ENCODE measurements at places on chromosomes 2 and 18.
A peak's percentile ranks its signal among the peaks of the same experiment; 100 is the strongest.

- peak; percentile 22 for DNase-seq
These were observed 9.6 kb downstream of the SERPINB8 start for GRCh38 chr18:63979409-63979920.

DNA sequence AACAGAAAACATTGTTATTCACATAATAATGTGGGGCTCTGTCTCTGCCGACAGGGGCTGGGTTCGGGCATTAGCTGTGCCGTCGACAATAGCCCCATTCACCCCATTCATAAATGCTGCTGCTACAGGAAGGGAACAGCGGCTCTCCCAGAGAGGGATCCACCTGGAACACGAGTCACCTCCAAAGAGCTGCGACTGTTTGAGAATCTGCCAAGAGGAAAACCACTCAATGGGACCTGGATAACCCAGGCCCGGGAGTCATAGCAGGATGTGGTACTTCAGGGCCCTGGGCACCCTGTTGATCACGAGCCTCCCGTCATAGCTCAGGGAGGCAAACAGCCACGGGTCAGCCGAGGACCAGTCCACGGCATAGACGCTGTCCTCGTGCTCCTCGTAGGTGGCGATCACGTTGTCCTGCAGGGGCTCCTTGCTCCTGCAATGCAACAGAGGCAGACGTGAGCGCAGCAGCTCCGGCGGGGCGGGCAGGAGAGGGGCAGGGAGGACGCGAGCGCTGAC, 188.5 kb downstream of the EIPR1 start:
- DNase-seq, result no peak

- no peak for DNase-seq
These were observed 67.1 kb downstream of the MGAT5 start for GRCh38 chr2:134320930-134321329.

GRCh38 chr2:234996069-234996940, 44.5 kb downstream of the SH3BP4 start:
- no peak for DNase-seq

- no peak for DNase-seq
These were observed 66.5 kb downstream of the STK39 start for GRCh38 chr2:168180914-168181313.

DNA sequence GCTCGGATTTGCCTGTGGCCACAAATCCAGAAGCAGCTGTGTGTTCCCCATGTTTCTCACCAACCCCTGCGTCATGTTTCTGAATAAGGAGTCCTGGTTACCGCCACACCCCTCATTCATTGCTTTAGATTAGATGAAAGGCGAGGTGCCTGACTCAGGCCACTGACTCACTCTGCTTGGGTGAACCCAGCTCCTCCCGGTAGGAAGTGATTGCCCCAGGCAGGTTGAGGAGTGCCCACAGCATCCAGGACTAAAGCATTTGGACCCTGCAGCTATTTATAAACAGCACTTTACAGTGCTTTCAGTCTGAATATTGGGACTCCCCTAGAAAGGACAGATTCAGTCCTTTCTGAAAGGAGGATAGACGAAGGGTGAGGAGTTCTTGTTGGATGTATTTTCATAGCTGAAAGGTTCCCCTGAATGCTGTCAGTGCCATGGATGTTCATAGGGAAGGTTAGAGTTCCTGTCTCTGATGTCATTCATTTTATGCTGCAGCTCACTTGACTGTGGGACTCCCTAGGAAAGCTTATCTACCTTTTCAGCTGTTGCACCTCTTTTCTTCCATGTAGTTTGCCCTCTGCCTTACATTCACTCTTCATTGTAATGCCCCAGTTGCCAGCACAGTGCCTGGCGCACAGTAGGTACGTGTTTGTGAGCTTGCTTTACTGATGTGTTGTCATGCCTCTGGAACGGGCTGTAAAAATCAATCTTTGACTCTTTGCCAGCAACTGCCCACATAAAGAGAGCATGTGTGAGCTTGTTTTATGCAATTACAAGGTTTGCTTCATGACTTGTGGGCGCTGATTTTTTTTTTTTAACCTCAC, 14.9 kb downstream of the ITGA6 start:
- peak; percentile 54 for DNase-seq

GRCh38 chr2:202418027-202418426, 41.9 kb downstream of the BMPR2 start:
- no peak for DNase-seq

- no peak for DNase-seq
These were observed 27.2 kb downstream of the KIF1A start for GRCh38 chr2:240792629-240793312.
